Stimulated activated CD4-positive, alpha-beta T cell treated with anti-CD3 and anti-CD28 coated beads, Interleukin-2, amount 100 ng/mL, for 48 hours (primary cell): ENCODE measurements at places on chromosomes 1 and 21.

GRCh38 chr1:101438359-101438758, 201.5 kb downstream of the S1PR1 start:
- no peak for DNase-seq

- peak; percentile 67 for DNase-seq
Measured at GRCh38 chr1:6438047-6438525, 13.5 kb downstream of the ESPN start.

- no peak for DNase-seq
Measured at GRCh38 chr1:204384636-204385352, 25.1 kb upstream of the PLEKHA6 start.

GRCh38 chr1:58528518-58528917, 18.0 kb downstream of the OMA1 start:
- no peak for DNase-seq

DNA sequence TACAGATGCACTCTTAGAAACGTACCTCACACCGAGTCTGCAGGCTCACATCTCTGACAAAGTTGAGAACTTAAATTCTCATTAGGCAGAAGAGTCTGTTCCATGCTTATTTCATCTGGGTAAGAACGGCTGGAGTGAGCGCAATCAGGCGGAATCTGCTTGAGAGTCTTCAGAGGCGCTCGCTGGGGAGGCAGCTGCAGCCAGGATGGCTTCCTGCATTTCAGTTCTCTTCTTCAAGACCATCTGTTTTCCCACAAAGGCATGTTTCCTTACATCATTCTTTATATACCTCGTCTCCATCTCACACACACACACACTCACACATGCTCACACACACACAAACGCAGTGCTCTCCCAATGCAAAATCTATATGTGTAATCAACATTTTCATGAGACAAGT, 497.1 kb downstream of the AJAP1 start:
- DNase-seq = no peak
